HEK293T (cell line): ENCODE measurements at places on chromosomes 1 and 21.

DNA sequence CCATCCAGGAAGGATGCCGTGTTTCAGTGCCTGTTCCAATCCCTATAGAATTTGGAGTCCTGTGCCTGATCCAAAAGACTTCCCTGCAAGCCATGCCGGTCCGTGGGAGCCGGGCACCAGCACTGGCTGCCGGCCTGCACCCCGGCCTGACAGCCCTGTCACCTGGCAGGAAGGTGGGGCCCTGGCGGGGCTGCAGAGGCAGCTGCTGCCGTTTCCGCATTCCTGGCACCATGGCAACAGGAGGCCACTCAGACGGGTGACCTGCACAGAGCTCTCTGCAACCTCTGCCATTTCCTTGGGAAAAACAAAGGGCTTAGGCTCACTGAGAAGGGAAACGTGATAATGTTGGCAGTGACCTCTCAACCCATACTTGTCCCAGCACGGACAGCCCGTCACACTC is 63.2 kb upstream of the TMEM51 start:
- no peak for DNase-seq

- no peak for DNase-seq
These were observed 73.3 kb upstream of the PDE4B start for GRCh38 chr1:65719391-65719790.

DNA sequence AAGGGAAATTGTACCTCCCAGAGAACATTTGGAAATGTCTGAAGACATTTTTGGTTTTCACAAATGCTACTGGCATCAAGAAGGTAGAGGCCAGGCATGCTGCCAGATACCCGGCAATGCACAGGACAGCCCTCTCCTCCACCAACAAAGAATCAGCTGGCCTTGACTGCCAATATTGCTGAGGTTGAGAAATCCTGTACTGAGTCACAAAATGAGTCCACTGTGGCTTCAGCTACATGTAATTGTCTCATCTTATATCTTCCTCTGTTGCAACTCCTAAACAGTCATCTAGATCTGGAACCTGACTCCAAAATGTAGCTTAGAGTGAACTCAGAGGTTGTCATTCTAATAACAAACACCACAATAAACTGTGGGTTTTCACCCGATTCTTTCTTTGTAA is 327.5 kb upstream of the POGK start:
- no peak for DNase-seq

DNA sequence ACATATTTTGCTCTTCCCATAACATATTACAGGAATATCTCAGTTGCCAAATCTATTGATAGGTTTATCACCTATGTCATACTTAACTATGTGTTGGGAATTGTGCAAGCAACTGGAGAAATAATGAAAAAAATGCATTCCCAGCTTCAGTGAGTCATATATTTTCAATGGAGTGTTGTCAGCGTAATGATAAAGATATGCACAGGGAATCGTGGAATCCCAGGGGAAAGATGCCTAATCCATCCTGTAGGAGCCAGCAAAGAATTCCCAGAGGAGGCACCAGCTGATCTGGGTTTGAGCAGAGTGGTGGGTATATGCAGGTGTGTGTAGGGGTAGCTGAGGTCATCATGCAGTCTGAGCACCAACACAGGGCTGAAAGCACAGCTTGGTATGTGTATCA is 213.3 kb upstream of the DAB1 start:
- no peak for DNase-seq

- no peak for DNase-seq
These were observed 45.1 kb downstream of the FYB2 start for GRCh38 chr1:56774067-56774609.

- no peak for DNase-seq
These were observed 89.3 kb upstream of the AKT3 start for GRCh38 chr1:243939167-243939848.

DNA sequence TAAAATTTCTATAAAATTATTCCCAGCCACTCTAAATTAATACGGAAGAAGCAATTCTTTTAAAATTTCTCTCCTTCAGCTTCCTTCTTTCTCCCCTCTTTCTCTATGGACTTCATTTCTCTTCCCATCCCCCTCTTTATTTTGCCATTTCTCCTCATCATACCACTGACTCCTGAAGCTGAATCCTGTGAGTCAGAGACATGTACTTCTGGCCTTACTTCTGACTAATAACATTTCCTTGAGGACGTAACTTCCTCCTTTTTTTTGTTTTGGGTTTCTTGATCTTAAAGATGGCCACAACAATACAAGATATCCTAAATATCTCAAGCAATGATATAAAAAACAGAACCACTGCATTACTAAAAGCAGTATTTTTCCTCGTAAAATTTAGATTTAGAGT is 63.6 kb upstream of the DENND1B start:
- no peak for DNase-seq

DNA sequence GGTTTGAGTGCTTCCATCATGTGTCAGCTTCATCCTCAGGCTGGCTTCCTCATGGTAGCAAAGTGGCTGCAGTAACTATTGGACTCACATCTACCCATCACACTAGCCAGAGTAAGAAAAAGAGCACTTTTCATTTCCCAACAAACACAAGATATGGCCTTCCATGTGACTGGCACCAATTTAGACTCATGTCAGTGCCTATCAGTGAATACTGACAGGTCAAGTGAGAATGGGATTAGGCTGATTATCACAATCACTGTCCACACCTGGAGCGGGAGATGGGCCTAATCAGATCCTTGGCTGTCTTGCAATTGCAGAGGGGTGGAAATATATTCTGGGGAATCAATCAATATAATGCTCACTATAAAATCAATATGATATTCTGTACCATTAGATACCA is 2.9 kb upstream of the RABGAP1L start:
- DNase-seq: no peak

DNA sequence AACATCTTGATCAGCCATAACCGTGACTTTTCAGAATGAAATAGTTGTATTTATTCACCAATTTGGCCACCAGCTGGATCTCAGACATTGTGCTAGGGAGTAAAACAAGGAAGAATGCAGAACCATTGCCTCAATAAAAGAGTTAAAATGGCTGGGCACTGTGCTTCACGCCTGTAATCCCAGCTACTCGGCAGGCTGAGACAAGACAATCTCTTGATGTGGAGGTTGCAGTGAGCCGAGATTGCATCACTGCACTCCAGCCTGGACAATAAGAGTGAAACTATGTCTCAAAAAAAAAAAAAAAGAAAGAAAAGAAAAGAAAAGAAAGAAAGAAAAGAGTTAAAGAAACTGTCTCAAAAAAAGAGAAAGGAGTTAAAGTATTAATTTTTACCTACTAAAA is 199.5 kb downstream of the TPR start:
- no peak for DNase-seq

DNA sequence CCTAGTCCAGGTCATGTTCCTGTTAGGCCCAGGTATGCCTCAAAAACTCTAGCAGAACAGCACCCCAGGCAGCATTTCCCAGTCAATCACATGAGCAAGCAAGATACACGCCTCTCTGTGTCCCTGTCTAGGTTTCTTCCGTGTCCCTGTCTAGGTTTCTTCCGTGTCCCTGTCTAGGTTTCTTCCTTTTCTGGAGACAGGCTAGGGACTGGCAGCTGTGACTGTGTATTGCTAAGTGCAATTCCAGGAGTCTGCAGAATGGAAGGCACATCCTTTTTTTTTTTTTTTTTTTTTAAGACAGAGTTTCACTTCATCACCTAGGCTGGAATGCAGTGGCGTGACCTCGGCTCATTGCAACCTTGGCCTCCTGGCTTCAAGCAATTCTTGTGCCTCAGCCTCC is 77.6 kb downstream of the SETD4 start:
- no peak for DNase-seq

DNA sequence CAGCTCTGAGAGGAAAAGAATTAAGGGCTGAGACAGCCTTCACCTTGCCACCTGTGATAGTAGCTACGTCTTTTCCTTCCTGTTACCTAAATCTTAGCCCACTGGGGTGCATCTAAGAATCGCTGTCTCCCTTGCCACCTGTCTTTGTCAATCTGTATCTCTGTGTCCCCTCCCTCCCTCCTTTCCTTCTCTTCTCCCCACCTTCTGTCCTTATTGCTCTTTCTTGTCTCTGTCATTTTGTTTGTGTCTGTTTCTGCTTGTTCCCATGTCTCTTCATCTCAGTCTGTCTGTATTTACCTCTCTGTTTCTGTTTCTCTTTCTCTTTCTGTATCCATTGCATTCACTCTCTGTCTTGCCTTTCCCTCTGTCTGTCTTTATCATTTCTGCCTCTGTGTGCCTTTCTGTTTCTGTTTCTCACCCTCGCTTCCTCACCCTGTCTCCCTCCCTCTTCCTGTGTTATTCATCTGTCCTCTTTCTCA is 30.2 kb downstream of the SLC22A15 start:
- DNase-seq: no peak

- DNase-seq: no peak
These were observed 442 bp upstream of the RUSC1 start for GRCh38 chr1:155320252-155320651.

GRCh38 chr1:98697781-98698180 is 36.3 kb downstream of the SNX7 start:
- no peak for DNase-seq

GRCh38 chr1:226737819-226738420 is 1.2 kb downstream of the ITPKB start:
- no peak for DNase-seq

GRCh38 chr1:9281908-9282695 is 10.6 kb upstream of the SPSB1 start:
- DNase-seq: no peak

DNA sequence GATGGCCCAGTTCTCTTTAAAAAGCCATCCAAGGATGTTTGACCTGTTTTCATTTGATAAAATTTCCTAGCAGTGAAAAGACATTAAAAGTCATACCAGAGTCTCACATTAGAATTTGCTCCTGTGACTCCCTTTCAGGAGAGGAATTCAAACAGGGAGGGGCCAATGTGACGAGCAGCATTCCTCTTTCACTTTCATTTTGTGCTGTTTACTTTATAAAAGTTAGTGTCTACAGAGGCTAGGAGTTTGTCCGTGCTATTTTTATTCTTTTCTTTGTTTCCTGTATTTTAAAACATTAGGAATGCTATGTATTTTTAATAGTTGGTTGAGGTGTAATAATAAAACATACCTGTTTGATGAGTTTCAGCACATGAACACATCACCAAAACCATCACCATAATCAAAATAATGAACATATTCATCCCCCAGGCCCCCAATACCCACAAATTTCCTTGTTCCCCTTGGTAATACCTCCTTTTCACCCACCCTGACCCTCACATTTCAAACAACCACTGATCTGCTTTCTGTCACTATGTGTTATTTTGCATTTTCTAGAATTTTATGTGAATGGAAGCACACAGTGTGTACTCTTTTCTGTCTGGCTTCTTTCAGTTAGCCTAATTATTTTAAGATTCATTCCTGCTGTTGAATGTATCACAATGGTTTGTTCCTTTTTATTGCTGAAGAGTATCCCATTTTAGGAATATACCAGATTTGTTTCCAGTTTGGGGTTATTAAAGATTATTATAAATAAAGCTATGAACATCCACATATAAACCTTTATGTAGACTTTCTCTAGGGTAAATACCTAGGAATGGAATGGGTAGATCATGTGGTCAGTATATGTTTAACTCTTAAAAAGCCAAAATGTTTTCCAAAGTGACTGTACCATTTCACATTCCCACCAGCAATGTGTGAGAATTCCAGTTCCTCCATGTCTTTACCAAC is 129.5 kb downstream of the TENT5C start:
- no peak for DNase-seq

GRCh38 chr1:31593136-31593665 is 16.9 kb downstream of the TINAGL1 start:
- no peak for DNase-seq
